ENCODE measurements at places on chromosomes 6 and 20. TPM values are rescaled to one million over a fixed set of nuclear protein-coding genes. Genes with fewer than 3 reads are reported as not detected.

- DNase-seq: no peak
- H3K27ac ChIP-seq: no peak overlapping the region
- no peaks in the 10 kb centered on the region for H3K36me3 ChIP-seq
- no peak overlapping the region for H3K4me3 ChIP-seq
- H3K4me1 ChIP-seq: no peaks in the 10 kb centered on the region
Measured at GRCh38 chr20:6637160-6637579, 130.3 kb upstream of the BMP2 start.

Gene ELOVL2
- not detected for total RNA-seq

Gene NOTCH4
- 0.31 TPM for total RNA-seq

DNA sequence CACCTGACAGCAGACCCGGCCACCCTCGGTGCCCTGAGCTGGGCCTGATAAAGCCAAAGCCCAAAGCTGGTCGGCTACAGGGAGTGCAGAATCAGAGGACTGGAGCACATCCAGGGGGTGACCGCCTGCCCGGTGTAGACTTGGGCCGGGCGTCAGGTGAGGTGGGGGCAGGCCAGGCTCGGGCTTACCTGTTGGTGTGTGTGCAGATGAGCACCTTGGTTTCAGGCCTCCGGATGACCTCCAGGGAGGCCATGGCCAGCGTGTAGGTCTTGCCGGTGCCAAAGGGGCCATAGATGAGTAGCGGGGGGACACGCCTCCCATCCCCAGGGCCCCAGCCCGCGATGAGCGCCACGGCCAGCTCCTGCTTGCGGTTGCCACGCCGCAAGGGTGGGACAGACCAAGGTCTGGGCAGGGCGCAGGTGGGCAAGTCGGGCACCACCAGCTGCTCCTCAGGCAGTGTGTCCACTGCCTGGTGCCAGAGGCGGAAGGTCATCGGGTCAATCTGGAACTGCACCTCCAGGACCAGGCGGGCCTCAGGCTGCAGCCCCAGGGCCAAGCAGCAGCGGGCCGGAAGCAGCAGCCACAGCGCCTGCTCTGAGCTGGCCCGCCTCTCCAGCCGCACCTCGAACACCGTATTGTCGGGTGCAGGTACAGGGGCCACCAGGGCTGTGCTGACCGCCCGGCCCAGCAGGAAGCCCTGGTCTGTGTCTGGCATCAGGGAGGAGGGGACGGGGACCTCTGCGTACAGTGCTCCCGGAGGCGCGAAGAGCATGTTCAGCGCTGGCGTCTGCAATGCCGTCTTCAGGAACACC, 5.7 kb downstream of the HELZ2 start:
- peaks cover 25% of the 10 kb centered on the region for H3K4me1 ChIP-seq
- H3K36me3 ChIP-seq: no peaks in the 10 kb centered on the region
- H3K27ac ChIP-seq: no peak overlapping the region
- DNase-seq: no peak
- peak overlapping the region; percentile 45 for H3K4me3 ChIP-seq
- H3K27me3 ChIP-seq: peaks cover 2% of the 10 kb centered on the region

DNA sequence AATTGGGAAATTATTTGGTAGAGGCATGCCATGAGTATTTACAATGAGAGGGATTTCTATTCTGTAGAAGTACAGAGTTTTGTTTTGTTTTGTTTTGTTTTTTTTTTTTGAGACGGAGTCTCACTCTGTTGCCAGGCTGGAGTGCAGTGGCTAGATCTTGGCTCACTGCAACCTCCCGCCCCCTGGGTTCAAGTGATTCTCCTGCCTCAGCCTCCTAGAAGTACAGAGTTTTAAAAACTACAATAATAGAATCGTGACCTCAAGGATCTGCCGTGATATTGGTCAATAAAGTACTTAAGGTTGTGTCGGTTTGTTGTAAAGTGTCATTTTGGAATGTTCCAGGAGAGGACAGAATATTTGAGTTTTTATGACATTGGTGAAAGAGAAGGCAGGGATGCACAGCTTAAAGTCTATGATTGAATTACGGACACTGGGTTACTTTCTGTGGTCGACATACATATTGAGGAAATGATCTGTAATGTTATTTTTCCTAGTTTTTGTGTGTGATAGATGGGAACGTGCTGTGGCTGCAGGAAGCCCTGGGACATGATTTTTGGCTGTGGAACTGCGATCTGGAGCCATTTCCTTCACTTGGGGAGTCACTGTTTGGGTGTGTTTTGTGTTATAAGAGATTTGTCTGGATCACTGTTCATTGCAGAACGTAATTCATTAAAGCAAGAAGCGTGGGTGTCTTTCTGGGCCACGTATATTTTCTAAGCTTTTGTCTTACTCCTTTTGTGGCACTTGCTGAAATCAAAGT, 59.6 kb downstream of the TIAM2 start:
- H3K27me3 ChIP-seq: no peaks in the 10 kb centered on the region
- no peak overlapping the region for H3K4me3 ChIP-seq
- no peaks in the 10 kb centered on the region for H3K36me3 ChIP-seq
- peaks cover 21% of the 10 kb centered on the region for H3K4me1 ChIP-seq
- H3K27ac ChIP-seq: no peak overlapping the region

- H3K4me3 ChIP-seq: no peak overlapping the region
- H3K4me1 ChIP-seq: no peaks in the 10 kb centered on the region
- no peaks in the 10 kb centered on the region for H3K27me3 ChIP-seq
- H3K27ac ChIP-seq: no peak overlapping the region
Measured at GRCh38 chr6:153231048-153231646, 100.1 kb upstream of the RGS17 start.

Gene IMPG1
- total RNA-seq: not detected

Gene SLC16A10
- total RNA-seq: 3.6 TPM

Gene CCNC
- total RNA-seq: 64.0 TPM

Gene LY86
- total RNA-seq: 0.64 TPM

Gene C6orf141
- 0.86 TPM for total RNA-seq

GRCh38 chr6:132715204-132715603, 1.3 kb upstream of the VNN1 start:
- no peak overlapping the region for H3K4me3 ChIP-seq
- no peaks in the 10 kb centered on the region for H3K4me1 ChIP-seq
- H3K27ac ChIP-seq: no peak overlapping the region
- no peaks in the 10 kb centered on the region for H3K36me3 ChIP-seq

DNA sequence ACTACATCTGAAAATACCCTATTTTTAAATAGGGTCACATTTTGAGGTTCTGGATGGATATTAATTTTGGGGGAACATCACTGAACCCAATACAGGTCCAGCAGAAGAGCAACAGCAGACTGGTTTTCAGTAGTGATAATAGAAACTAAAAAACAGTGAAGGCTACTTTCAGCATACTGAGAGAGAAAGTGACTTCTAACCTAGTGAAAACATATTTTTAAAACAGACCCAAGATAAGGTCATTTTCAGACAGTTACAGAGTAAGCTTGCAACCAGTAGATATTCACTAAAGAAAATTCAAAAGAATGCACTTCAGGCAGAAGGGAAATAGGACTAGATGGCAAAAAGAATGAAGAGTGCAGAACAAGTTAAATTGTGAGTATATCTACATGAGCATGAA, 42.0 kb upstream of the TMEM244 start:
- no peak overlapping the region for H3K4me3 ChIP-seq
- peaks cover 6% of the 10 kb centered on the region for H3K4me1 ChIP-seq
- H3K36me3 ChIP-seq: no peaks in the 10 kb centered on the region
- H3K27me3 ChIP-seq: peaks cover 4% of the 10 kb centered on the region

GRCh38 chr20:19008497-19008896, 194.9 kb downstream of the SCP2D1 start:
- H3K27ac ChIP-seq: no peak overlapping the region
- H3K4me1 ChIP-seq: no peaks in the 10 kb centered on the region
- no peaks in the 10 kb centered on the region for H3K27me3 ChIP-seq
- H3K4me3 ChIP-seq: no peak overlapping the region
- no peaks in the 10 kb centered on the region for H3K36me3 ChIP-seq
- no peak for DNase-seq

- peak overlapping the region; percentile 96 for H3K4me3 ChIP-seq
- peaks cover 23% of the 10 kb centered on the region for H3K36me3 ChIP-seq
- peaks cover 14% of the 10 kb centered on the region for H3K4me1 ChIP-seq
- DNase-seq: no peak
- H3K27ac ChIP-seq: peak overlapping the region; percentile 98
- H3K27me3 ChIP-seq: peaks cover 23% of the 10 kb centered on the region
Measured at GRCh38 chr20:18287546-18287914, 797 bp upstream of the ZNF133 start.

DNA sequence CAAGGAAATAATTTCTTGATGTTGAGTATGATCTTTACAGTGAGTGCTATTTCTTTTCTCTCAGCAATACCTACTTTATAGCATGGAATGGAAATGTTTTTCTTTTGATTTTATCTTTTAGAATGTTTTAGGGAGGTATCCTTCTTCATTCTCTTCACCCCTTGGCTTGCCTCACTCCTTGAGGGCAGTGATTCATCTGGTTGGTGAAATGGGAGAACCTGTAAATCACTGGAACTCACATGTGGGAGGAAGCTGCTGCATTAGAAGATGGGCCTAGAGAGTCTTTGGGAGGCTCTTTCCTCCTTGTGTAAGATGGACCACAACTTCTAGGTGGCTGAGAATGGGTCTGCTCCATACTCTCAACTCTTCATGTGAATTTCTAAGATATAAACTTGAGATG, 244.8 kb upstream of the SYNCRIP start:
- no peak overlapping the region for H3K4me3 ChIP-seq
- H3K27ac ChIP-seq: no peak overlapping the region
- no peak for DNase-seq
- peaks cover 5% of the 10 kb centered on the region for H3K27me3 ChIP-seq
- H3K36me3 ChIP-seq: no peaks in the 10 kb centered on the region

Gene METTL24
- total RNA-seq: not detected

Gene REM1
- not detected for total RNA-seq

GRCh38 chr6:38020593-38020992, 201.1 kb downstream of the ZFAND3 start:
- peaks cover 3% of the 10 kb centered on the region for H3K36me3 ChIP-seq
- H3K27me3 ChIP-seq: no peaks in the 10 kb centered on the region
- no peak for DNase-seq
- H3K27ac ChIP-seq: no peak overlapping the region
- H3K4me1 ChIP-seq: peaks cover 6% of the 10 kb centered on the region
- no peak overlapping the region for H3K4me3 ChIP-seq

DNA sequence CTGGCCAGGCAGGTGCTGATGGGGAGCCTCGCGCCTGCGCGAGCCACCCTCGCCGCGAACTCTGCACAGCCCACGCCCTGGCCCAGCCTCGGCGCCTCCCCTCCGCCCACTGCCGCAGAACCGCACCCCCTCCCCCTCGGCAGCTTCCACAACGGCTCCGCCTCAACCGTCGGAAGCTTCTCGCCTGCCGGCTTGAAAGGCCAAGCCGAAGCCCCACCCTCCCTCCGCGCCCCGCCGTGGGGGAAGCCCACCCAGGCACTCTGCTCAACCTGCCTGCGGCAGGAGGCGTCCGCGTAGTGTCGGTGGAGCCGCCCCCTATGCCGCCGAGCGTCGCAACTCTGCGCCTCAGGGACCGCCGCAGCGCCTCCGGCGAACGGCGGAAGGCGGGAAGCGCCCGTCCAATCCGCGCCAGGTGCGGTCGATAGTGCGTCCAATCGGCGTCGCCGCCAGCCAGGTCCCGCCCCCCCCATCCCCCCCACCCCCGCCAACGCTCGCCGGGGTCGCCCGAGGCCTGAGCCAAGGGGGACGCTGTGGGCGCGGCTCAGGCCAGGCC, at the start of gene SYCP2:
Gene SYCP2, minus strand, starts transcription at position 342 of the 553 bp plus-strand sequence. CDS start 11,224 bp downstream, outside the sequence.
- peaks cover 25% of the 10 kb centered on the region for H3K4me1 ChIP-seq
- DNase-seq: peak; percentile 64
- peaks cover 2% of the 10 kb centered on the region for H3K36me3 ChIP-seq
- H3K27ac ChIP-seq: peak within 1 kb of the TSS; percentile 42
- H3K4me3 ChIP-seq: peak within 1 kb of the TSS; percentile 69
- no peaks in the 10 kb centered on the region for H3K27me3 ChIP-seq

DNA sequence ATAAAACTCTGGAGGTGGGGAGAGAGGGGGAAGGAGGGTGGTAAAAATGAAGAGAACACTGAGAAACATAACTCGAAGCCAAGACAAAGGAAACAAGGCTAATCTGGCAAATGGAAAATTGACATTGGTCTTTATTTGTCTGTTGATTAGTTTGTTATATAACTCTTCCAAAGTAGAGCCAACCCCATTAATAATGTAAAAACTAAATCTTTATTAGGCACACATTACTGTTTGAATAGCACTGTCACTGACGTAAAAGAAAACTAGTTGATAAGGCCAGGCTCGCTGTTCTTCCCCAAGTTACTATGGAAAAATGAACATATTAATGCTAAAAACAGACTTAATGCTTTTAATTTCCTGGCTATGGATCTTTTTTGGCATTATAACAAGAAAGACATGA, 110.0 kb downstream of the MAP3K5 start:
- DNase-seq: no peak
- H3K27ac ChIP-seq: no peak overlapping the region
- H3K4me3 ChIP-seq: no peak overlapping the region

Gene HLA-DOA
- 0.53 TPM for total RNA-seq

Gene SLC17A3
- total RNA-seq: 0.43 TPM

- H3K27ac ChIP-seq: no peak overlapping the region
Measured at GRCh38 chr20:10671919-10672623, 1.7 kb downstream of the JAG1 start.

Gene DDX43
- 0.15 TPM for total RNA-seq

Gene CD40
- 4.0 TPM for total RNA-seq

Gene FARS2
- 23.7 TPM for total RNA-seq

Gene SLC17A1
- not detected for total RNA-seq

Gene HDAC2
- total RNA-seq: 93.7 TPM

DNA sequence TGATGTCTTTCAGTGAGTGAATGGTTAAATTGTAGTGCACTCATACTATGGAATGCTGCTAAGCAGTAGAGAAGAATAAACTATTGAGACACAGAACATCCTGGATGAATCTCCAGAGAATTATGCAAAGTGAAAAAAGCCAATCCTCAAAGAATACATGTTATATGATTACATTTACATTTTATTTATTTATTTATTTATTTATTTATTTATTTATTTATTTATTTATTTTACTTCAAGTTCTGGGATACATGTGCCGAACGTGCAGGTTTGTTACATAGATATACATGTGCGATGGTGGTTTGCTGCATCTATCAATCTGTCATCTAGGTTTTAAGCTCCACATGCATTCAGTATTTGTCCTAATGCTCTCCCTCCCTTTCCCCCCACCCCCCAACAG, 175.8 kb upstream of the VGLL2 start:
- no peak overlapping the region for H3K27ac ChIP-seq
- H3K36me3 ChIP-seq: no peaks in the 10 kb centered on the region
- DNase-seq: no peak
- no peaks in the 10 kb centered on the region for H3K4me1 ChIP-seq
- H3K27me3 ChIP-seq: no peaks in the 10 kb centered on the region
- H3K4me3 ChIP-seq: no peak overlapping the region

DNA sequence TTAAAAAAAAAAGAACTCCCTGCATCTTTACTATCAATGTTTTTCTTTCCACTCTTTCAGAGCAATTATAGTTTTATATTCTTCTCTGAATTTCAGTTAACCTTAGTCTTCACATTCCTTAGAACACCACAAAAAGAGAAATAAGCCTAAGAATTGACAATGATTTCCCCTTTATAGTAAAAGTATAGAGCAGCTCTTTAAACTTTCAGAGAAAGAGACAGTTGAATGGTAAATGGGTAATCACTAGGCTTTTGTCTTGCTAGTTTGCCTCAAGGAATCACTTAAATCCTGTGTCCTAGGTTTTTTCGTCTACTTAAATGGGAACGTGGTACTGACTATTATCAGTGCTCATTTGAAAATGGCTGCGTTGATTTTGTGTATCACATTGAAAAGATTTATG, 31.8 kb downstream of the SLX4IP start:
- no peak overlapping the region for H3K27ac ChIP-seq
- peaks cover 28% of the 10 kb centered on the region for H3K36me3 ChIP-seq
- no peak for DNase-seq
- H3K4me3 ChIP-seq: no peak overlapping the region
- H3K4me1 ChIP-seq: peaks cover 16% of the 10 kb centered on the region

- peak; percentile 57 for DNase-seq
- H3K27ac ChIP-seq: no peak overlapping the region
- H3K27me3 ChIP-seq: no peaks in the 10 kb centered on the region
Measured at GRCh38 chr6:110528101-110528929, 51.9 kb upstream of the SLC22A16 start.

Gene LPA
- total RNA-seq: not detected

Gene ZNF311
- 1.3 TPM for total RNA-seq
